ENCODE measurements at places on chromosomes 12 and 14.

DNA sequence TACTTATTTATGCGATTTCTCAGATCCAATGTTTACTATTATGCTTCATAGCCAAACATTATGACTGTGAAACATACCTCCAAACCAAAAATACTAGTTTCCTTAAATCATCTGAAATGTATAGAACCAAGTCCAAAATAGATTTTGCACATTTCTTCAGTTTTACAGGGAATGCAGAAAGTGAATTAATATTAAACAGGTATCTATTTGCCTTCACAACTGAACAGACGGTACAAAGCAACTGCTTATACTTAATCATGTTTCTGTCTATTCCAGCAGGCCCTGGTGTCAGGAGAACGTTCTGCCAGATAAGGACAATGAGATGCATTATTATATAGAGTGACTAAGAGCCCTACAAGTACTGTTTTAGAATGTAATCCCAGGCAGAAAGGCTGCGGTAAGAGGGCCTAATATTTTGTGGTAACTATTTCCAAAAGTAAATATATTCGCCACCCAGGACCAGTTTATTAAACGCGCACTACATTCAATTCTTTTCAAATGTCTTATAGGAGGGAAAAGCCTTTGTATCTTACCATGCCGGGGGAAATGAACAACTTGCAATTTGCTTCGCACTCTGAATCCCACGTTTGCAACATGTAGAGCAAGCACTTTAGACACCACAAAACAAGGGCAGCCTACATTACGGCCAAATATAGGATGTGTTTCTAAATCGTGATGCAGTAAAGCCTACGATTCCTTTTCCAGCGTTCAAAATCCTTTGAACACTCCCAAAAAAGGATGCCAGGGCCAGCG is 1.5 kb downstream of the CORO1C start:
- no peak for DNase-seq

DNA sequence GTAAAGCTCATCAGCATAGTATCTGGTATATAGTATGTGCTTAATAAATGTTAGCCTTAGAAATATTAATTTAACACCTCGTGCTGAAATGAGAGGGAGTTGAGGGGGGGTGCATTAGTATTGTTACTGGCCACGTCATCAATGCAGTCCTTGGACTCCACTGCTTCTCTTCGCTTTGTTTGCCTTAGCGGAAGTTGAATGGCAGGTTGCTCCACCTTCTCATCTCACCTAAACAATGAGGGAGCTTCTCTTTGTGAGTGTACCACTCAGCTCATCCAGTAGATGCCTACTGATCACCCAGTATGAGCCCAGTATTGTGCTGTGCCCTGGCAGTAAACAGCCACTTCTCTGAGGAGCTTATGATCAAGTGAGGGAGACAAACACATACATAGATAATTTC is 4.5 kb downstream of the TMEM117 start:
- no peak for DNase-seq

DNA sequence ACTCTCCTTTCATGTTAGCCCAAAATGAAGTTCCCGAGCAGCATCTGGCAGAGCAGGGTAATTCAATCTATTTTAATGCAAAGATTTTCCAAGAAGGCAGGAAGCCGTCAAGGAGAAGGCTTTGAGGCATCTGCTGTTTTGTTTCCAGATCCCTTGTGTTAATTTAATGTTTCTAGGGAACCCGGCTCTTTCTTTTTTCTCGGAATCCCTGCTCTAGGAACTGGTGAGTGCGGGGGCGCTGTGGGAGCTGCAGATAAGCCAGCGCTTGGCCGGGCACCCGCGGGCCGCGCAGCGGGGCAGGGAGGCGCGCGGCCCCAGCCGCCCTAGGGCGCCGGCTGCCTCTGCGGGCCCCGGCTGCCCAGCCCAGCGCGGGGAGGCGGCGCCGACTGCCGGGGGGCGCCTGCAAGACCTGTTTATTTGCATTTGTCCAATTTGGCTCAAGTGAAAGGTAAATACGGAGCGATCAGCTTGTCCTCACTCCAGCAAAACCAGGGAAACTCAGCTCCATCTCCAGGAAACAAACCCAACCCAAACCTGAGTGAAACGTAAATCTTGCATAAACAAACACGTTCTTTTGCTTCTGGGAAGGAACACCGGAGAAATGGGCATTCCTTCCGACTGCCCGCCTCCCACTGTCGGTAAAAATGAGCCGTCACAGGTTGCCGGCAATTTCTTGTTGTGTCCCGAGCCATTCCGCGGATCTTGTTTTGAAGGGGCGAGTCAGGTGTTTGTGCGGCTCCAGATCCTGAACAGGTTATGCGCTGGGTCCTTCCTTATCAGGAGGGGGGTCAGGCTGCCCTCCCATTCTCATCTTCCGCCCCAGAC is 65.1 kb downstream of the CRADD start:
- no peak for DNase-seq

DNA sequence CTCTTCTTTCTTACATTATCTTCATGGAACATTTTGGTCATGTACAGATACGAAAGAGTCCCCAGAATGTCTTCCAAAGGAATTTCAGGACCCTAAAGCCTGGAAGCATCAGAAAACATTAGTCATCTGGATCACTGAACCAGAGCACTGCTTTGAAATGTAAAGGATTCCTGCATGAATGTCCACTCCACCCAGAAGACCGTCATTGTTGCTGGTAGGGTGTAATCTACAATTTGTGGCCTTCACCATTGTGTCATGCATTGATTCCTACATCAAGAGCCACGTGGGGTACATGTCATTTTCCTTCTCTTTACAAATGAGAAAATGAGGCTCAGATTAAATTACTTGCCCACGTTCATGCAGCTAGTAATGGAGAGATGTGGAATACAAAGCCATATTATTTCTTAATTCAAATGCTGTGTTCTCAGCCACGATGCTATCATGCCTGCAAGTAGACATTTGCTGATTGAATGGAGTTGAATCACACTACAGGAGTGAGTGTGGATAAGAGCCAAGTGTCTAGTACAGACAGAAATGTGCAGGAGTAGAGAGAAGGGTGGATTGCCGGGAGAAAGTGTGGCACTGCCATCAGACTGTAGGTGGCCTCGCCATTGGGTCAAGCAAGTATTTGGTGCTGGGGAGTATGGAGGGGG is 231.2 kb downstream of the C12orf75 start:
- peak; percentile 56 for DNase-seq

- no peak for DNase-seq
Observed at GRCh38 chr14:100832311-100832960, 6.5 kb downstream of the MEG3 start.

- no peak for DNase-seq
Observed at GRCh38 chr14:82341261-82341810, 807.7 kb upstream of the SEL1L start.

DNA sequence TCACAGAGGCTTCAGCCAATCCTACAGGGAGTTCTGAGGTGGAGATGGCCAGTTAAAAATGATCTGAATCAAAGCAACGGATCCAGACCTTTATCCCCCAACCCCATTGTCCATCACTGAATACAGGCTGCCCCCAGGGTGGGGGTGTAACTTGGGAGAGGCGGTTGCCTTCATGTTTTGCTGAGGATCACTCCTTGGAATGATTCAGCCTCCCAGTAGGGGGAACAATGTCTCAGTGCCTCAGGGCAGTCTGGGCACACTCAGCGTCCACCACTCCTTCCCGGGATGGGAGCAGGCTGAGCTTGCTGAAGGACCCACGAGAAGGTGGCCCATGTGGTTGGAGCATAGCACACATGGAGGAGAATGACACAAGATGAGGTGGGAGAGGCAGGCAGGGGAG is 60.2 kb downstream of the RFX4 start:
- no peak for DNase-seq

- no peak for DNase-seq
Observed at GRCh38 chr12:120115066-120115465, 1.5 kb downstream of the RAB35 start.

DNA sequence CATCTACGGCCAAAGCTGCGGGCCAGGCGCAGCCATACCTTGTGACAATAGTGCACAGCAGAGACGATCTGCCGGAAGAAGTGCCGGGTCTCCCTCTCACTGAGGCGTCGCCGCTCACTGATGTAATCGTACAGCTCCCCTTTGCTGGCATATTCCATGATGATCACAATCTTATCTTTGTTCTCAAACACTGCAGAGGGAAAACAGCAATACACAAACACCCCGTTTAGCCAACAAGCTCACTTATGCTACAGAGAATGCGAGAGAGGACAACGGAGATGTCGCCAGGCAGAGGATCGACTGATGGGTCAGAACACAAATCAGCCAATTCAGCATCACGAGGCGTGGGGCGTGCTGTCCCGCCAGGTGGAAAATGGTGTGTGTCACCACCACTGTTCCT is 52.1 kb downstream of the NUAK1 start:
- DNase-seq: no peak

DNA sequence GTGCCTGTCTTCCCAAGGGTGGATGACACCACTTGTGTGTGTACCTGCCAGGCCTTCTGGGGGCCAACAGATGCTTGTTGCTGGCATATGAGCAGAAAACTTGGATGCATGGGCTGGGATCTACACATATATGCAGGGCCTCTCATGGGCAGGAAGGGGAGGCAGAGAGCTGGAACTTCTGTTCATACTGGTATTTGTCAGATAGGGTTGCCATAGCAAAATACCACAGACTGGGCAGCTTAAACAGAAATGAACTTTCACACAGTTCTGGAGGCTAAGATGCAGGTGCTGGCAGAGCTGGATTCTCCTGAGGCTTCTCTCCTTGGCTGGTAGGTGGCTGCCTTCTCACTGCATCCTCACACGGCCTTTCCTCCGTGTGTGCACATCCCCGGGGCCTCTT is 121.8 kb downstream of the SUDS3 start:
- no peak for DNase-seq

- DNase-seq: no peak
Observed at GRCh38 chr14:85531587-85532373, 1.8 kb downstream of the FLRT2 start.

DNA sequence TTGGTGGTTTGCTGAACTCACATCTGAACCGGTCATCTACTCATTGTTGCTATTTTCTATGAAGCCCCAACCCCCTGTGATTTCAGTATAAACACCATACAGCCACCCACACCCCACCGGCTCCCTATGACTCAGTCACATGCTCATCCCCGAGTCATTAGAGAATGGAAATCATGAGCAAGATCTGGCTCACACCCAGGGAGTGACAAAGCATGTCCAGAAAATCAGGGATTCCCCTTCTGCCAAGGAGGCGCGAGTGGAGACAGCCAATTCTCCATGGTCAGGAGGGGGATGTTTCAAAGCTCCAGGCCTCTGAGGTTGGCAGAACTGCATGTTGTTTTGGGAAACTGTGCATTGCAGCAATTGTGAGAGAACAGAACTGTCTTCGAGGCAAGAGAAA is 657.5 kb upstream of the TBX3 start:
- DNase-seq: no peak

- DNase-seq: no peak
Observed at GRCh38 chr14:74950795-74951442, 4.5 kb downstream of the PGF start.

Data from NCI-H1436 treated with DMSO at 0.1 percent for 48 hours (cell line).